ENCODE measurements at places on chromosomes 6 and 20.

- no peak for DNase-seq
Observed at GRCh38 chr6:138410972-138411880, 7.2 kb downstream of the HEBP2 start.

DNA sequence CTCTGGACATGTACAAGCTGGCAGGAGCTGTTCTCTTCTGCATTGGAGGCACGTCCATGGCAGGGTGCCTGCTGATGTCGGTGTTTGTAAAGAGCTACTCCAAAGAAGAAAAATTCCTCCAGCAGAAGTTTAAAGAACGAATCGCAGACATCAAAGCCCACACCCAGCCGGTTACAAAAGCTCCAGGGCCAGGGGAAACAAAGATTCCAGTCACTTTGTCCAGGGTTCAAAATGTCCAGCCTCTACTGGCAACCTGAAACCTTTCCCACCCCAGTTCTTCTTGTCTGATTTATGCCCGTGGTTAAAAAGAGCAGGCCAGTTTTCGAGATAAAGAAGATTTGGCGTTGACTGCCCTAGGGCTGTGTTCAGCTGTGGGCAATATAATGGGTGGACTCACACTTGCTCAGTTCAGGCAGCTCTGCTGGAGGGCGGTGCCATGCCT, 19.7 kb downstream of the NRSN1 start:
- no peak for DNase-seq

GRCh38 chr6:50135968-50136367, 86.2 kb upstream of the DEFB112 start:
- no peak for DNase-seq

DNA sequence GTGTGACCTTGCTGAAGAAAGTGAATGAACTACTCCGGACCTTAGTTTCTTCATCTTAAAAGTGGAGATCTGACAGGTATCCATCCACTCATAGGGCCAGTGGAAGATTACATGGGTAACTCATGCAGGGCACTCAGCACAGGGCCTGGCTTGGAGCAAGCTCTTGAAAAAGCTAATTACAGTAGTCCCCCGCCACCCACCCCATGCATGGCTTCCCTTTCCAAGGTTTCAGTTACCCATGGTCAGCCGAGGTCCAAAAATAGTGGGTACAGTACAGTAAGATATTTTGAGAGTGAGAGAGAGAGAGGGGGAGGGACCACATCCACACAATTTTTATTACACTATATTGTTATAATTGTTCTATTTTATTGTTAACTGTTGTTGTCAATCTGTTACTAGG, 7.1 kb upstream of the PMEPA1 start:
- no peak for DNase-seq
